Islet precursor cell (in vitro differentiated cells): ENCODE measurements at places on chromosomes 6 and 20.

DNA sequence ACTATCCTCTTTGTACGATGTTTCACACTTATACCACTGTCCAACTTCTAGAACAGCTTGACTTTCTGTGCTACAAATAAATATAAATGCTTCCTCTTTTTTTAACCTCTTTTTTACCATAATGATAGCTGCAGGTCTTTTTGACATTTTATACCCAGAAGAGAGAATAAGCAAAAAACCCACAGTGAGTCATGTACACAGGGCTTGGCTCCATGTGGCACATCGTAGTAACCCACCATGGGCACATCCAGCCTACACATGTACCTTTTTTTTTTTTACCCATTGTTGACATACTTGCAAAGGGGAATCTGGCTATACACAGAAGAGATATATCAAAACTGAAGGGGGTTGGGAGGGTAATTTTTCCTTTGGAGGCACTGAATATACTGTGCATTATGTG lies 59.5 kb upstream of the RSPO3 start:
- no peak for DNase-seq

GRCh38 chr6:51199105-51199552 lies 380.5 kb downstream of the TFAP2B start:
- DNase-seq = no peak

DNA sequence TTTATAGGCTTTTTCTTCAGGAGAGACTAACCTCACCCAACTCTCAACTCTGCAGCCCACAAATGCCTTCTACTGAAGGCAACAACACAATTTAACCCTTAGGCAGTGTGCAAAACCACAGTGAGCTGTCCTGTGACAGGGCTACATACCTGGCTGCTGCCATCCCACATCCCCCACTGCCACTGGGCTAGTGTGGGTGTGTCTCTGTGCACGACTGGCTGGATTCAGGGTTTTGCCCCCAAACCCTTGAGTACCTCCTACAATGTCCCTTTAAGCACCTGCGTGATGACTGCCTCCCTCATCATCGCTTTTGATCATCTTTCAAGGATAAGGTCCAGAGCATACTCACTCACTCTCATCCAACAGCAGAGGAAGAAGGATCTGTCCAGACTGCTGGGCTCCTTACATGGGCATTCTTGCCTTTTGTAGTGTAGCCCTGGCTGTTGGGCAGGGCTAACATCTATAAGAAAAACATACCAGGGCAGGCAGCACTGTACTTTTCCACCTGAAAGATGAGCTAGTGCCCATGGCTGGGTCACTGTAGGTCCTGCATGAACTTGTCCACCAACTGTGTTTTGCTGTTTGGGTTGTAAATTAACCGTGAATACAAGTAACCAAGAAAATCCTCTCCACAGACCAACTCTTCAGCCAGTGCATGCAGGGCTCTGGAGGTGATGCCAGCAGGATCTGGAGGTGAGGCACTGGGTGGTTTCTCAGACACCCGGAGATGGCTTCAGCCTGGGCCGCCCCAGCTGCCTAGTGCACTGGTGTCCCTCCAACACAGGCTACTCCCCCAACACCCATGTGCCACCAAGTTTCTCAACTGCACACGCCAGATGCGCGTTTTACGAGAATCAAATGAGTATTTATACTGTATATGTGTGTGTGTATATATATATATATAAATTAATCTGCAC lies 45.2 kb downstream of the PLCG1 start:
- peak; percentile 66 for DNase-seq

DNA sequence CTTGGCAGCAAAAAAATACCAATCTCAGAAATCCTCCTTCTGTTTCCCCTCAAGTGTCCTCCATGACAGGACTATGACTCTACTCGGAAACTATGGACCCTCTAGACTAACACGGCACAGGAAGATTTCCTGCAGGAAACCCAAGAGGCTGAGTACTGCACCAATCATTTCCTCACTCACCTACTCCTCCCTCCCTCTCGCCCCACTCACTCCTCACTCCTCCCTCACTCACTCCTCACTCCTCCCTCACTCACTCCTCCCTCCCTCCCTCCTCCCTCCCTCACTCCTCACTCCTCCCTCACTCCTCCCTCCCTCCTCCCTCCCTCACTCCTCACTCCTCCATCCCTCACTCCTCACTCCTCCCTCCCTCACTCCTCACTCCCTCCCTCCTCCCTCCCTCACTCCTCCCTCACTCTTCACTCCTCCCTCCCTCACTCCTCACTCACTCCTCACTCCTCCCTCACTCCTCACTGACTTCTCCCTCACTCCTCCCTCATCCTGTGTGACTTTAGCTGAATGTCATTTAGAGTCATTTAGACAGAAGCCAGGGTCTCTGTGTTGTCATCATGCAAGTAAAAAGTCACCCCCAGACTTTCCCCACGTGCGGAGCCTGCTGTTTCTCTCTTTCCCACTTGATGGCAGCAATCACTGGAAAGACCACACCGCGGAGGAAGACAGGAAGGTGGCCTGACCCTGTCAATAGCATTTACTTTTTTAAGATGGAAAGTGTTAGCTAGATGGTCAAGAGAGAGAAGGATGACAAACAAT lies 226.8 kb upstream of the PDE10A start:
- DNase-seq = peak; percentile 79

DNA sequence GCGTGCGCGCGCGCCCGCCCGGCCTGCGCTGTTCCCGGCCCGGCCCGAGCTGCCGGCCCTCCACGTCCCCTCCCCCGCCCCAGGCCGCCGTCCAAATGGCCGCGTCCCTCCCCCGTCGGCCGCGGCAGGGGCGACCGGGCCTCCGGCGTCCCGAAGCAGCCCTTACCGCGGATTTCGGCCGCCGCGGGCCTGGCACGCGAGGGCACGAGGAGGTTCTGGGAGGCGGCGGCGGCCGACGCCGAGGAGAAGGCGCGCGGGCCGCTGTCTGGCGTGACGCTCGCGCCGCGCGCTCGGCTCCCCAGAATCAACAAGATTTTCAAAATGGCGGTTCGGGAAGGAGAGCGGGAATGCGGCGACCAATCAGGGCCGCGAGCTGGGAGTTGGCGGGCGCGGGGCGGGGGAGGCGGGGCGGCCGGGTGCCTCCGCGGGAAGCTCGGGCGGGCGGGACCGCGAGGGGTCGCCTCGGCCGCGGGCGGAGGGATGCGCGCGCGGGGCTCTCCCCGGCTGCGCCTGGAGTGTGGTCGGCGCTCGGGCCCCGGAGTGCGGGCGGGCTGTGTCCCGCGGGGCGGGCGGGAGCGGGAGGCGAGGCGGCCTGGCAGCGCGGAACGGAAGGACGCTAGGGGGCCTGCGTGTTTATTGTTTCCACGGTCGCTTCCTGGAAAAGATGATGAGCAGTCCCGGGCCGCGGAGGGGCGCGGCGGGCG lies at the start of gene DEK:
TSS of gene DEK (minus strand) at position 312 of the 704 bp plus-strand sequence. CDS start 543 bp downstream, outside the sequence.
- peak; percentile 93 for DNase-seq

DNA sequence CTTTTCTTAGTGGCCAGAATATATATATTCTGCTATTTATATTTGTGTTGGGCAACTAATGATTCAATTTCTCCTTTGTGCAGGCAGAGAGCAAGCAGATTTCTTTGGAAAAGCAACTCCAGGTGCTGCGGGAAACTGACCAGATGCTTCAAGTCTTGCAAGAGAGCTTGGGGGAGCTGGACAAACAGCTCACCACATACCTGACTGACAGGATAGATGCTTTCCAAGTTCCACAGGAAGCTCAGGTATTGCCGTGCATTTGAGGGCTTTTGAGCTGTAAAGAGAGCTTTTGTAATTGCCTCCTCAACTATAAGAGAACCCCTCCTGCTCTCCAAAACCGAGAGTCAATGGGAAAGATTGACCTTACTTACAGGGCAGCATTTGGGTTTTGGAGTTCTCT lies 203.5 kb downstream of the UTRN start:
- DNase-seq = no peak

DNA sequence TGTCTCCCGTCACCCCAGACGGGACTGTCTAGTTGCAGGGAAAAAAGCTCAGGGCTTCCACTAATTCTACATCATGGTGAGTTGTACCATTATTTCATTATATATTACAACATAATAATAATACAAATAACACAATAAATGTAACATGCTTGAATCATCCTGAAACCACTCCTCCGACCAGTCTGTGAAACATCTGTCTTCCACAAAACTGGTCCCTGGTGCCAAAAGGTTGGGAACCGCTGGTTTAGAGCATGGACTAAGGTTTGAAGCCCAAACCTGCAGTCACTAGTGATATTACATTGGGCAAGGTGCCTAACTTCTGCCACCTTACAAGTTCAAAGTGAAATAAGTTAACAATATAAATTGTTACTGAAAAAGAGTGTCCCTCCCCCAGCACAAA lies 175.7 kb downstream of the PDE10A start:
- no peak for DNase-seq

GRCh38 chr20:40728470-40728869 lies 39.4 kb upstream of the MAFB start:
- DNase-seq = no peak

- DNase-seq = no peak
Observed at GRCh38 chr6:16184551-16184950, 53.8 kb upstream of the GMPR start.

DNA sequence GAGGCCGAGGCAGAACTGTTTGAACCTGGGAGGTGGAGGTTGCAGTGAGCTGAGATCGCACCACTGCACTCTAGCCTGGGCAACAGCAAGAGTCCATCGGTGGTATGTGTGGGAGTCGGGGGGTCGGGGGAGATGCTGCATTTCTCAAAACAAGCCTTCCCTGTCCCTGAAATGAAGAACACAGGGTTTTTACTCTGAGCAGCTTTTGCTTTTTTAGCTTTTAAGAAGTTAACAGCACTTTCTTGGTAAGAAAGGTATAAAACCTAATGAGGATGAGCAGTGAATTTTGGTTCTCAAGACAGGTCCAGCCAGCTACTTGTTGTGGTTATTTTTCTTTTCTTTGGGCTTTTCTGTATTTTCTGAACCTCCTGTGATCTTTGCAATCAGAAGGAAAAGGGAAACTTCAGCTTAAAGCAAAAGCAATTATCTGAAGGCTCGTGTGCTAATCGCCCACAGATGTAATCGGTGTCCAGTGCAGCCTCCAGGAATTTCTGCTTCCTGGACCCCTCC lies 3.7 kb downstream of the RPL10A start:
- DNase-seq = peak; percentile 51

DNA sequence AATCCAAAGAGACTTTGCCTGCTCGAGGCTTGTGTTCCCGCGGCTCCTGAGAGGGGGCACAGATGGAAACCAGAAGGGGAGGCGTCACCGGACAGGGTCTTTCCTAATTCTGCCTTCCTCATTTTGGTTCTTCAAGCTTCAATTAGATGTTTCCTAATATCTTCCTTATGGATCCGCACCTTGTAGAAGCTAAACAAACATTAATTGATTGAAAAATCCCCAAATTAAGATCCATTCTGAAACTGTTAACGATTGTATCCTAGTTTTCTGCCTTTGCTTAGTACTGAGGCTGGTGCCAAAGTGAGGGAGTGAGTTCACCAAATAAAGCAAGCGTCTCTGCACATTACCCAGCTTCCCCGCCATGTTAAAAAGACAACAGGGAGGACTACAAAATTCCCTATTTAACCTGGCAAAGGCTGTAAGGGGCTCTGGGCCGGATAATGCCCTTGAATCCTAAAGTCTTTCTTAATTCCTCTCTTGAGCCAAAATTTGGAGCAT lies 123.2 kb downstream of the GPX5 start:
- no peak for DNase-seq

- no peak for DNase-seq
Observed at GRCh38 chr6:28081486-28081751, 1.1 kb downstream of the ZNF165 start.

- no peak for DNase-seq
Observed at GRCh38 chr6:20933057-20933788, 399.0 kb downstream of the CDKAL1 start.

DNA sequence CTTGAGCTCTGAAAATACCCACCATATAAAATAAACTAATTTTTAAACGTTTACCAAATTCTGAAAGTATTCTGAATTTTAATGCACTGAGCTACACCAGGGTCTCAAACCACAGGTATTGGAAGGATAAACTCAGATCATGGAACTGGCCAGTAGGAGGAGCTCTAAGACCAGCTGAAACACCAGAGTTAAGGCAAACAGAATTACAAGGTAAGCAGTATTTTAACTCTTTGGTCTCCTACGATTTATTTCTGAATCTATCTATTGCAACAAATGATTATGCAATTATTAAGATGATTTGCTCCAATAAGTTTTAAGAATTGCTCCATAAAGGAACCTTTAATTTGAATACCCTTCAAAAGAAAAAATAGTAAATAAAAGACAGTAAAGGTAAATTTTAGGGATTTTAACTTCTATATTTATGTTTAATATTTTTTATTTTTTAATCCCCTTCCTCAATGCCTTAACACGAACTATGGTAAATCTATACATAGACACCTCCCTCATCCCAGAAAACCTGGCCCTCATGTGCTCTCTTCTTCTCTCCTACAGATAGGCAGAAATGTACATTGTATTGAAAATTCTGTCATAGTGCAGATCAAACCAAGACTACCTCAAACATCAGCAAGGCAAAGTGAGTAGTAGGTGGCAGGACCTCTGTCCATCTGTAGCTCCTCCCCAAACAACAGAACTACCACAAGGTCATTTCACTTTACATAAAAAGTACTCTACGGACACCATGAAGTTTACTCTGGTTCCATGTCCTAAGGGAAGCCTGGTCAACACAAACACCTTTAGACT lies 58.4 kb downstream of the SMLR1 start:
- peak; percentile 77 for DNase-seq

DNA sequence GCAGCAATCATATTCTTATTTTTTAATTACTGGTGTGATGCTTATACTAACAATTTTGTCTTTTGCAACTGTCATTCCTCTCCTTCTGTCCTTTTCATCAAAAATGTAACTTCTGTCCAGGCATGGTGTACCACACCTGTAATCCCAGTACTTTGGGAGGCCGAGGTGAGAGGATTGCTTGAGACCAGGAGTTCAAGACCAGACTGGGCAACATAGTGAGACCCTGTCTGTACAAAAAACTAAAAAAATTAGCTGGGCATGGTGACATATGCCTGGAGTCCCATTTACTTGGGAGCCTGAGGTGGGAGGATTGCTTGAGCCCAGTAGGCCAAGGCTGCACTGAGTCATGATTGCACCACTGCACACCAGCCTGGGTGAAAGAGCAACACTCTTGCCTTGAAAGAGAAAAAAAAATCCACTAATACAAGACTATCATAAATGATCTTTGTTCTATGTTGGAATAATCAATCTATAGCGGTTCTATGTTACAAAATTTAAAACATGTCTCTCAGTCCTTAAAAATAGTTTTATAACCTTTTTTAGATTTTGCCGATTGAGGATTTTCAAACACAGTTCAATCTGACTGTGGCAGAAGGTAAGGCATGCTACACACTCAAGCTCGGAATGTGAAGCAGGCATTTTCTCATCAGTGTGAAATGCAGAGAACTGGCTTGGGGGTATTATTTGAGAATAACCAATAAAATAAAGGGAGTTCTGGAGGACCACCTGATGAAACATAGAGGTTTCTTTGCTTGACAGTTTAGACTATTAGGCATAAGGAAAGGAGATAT lies 70.4 kb downstream of the ENPP1 start:
- no peak for DNase-seq
